ENCODE measurements at places on chromosomes 7 and 10. TPM values are rescaled to one million over a fixed set of nuclear protein-coding genes. Genes with fewer than 3 reads are reported as not detected.

DNA sequence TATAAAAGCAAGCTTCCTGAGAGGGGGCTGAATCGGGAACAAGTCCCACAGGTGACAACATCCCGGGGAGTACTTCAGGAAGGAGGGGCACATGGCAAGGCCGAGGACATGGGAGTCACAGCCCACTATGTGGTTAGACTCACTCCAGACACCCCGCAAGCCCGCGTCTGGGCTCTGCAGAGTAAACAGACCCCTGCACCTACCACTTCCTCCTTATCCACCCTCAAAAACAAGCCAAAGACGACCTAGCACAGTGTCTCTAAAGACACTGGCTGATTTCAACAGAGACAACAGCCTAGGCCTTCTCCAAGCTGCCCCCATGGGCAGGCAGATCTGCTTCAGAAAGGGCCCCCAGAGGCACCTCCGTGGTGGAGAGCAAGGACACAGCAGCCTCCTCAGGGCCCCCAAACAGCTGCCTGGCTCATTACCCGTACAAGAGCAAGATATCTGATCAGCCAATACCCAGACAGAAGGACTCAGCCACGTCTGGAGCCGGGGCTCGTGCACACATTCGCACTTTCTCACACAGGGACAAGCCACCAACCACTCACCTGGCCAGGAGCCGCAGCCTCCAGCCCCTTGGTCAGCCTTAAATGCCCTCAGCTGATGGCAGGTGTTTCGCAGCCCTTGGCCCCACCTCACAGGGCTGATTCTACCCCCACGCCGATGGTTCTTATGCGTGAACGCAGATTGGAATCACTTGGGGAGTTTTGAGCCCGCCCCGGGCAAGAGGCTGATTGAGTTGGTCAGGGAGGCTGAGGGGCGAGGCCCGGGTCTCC lies 10.7 kb upstream of the KPNA7 start:
- no peak for DNase-seq

GRCh38 chr10:121532292-121532864 lies 65.9 kb downstream of the FGFR2 start:
- DNase-seq, result no peak

DNA sequence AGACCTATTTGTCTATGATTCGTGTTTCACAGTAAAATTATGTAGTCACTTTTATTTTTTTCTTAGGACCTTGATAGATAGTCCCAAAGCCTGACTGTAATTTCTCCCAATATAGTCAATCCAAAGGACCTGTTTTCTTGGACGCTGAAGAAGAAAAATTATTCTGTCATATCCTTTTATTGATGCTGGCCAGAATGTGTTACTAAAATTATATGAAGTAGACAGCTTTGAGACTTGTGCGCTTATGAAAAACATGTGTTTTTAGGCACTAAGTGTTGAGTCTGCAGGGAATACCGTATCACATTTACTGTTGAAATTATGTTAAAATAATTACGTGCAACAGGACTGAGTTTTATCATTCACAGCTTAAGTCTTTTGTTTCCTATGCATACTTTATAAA lies 17.9 kb downstream of the TES start:
- no peak for DNase-seq

GRCh38 chr7:41995632-41996271 lies 241.3 kb downstream of the GLI3 start:
- no peak for DNase-seq

DNA sequence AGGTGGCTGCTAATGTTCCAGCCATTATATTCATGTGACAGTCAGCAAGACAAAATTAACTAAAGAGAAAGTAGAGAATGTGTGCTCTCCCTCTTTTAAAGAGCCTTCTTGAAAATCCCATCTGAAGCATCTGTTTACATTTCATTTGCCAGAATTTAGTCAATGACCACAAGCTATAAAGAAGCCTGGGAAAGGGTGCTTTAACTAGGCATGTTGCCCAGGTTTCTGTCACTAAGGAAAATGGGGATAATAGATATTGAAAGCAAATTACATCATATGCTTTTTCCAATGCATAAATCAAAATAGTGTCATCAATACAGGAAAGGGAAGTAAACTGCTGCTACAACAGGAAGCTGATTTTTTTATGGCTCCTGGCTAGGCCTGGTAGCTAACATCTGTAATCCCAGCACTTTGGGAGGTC lies 67.7 kb downstream of the ELAPOR2 start:
- DNase-seq, result no peak

DNA sequence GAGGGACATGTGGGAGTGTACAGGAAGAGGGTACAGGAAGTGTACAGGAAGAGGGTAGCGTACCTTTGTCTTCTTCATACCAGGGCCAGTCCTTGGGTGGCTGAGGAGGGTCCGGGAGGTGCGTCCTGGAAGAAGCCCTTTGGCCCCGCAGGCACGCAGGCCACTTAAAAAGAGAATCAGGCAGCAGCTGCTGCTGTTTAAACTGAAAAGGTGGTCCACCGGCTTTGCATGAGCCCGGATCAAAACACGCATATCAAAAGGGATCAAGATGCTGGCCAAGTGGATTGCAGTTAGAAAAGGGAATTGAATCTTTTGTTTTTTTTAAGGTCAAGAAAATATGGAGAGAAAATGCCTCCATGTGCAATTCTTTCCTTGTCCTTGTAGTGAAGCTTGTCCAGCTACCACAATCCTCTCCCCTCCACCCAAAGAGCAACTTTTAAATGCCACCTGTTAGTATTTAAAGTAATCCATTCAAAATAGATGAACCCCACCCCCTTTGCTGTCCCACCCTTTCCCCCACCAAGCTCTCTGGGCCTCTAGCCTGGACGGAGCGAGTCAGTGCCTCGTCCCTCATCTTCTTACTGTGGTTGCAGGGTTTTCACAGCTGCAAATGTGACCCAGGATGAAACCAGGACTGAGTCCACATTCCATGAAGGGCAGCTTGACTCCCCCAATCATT lies 142.8 kb downstream of the GLCCI1 start:
- DNase-seq, result no peak

- no peak for DNase-seq
These were observed 303.7 kb downstream of the BAMBI start for GRCh38 chr10:28981007-28981406.

The CABCOCO1 gene
- 1.0 TPM for total RNA-seq

The LIPF gene
- not detected for total RNA-seq

DNA sequence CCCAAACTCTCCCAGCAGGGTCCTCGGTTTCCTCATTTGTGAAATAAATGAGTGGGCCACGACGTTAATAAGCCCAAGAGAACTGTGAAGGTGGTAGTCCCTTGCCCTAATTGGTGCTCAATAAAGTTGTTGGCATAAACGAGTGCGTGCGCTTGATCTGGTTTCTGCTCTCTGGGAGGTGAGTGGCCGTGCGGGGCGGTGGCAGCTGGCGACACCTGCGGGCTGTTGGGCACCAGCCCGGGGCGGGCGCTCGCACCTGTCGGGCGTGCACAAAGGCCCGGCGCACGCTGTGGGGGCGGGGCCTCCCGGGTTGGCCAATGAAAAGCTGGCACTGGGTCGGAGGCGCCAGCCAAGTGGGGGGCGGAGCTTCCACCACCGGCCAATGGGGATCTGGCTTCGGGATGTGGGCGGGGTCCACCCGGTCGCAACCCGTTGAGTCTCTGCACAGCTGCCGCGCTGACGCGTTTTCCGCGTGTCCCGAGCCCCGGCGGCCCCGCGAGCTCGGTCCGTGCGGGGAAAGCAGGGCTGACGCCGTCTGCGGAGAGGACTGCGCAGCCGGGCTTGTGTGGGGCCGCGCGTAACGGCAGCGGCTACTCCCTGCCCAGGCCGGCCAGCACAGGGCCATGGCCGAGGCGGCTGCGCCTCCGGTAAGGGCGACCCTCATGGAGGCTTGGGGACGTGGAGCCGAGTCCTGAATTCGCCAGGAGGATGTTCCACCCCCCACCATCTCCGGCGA lies 23.0 kb downstream of the ZNF783 start:
- peak; percentile 96 for DNase-seq

DNA sequence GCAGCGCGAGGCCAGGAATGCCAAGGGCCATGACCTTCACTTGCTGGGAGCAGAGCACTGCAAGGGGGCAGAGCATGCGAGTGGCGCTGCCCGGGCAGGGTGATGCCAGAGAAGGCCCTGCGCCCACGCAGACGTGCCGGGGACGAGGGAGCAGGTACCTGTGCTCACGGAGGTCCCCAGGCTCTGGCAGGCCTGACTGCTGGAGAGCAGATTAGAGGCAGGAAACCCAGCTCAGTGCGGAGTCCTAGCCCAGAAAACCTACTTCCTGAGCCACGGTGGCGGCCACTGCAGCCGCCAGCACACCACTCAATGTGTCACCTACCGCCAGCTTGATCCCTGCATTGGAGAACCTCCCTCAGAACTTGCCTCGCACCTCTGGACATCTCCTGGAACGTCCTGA lies 148.4 kb downstream of the MAD1L1 start:
- DNase-seq, result no peak

DNA sequence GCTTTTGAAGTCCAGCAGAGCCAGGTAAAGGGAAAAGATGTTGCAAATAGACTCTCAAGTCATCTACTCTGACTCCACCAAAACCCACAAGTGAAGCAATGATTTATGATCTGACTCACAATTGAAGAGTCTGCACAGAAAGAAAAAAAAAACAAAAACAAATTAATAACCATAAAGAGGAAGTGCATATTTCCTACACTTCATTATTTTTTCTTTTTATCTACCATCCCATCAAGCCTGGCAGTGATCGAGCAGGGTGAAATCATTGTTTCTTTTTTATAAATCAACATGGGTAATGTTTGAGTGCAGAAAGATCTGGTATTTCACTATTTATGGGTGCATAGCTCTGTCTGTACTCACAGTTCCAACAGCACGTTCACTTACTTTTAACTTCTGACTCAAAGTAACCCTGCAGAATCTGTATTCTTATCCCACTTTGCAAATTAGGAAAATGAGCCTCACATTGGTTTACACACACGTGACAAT lies 829.0 kb downstream of the TNS3 start:
- no peak for DNase-seq

GRCh38 chr10:10787586-10787985 lies 230.1 kb upstream of the CELF2 start:
- DNase-seq, result no peak

The POMZP3 gene
- total RNA-seq, result 23.7 TPM

The TMEM176A gene
- 30.7 TPM for total RNA-seq

The SPDYE16 gene
- total RNA-seq, result 1.3 TPM
